ENCODE measurements at places on chromosomes 6 and 20.

- DNase-seq, result peak; percentile 11
Measured at GRCh38 chr6:166615059-166615770, 11.8 kb downstream of the RPS6KA2 start.

DNA sequence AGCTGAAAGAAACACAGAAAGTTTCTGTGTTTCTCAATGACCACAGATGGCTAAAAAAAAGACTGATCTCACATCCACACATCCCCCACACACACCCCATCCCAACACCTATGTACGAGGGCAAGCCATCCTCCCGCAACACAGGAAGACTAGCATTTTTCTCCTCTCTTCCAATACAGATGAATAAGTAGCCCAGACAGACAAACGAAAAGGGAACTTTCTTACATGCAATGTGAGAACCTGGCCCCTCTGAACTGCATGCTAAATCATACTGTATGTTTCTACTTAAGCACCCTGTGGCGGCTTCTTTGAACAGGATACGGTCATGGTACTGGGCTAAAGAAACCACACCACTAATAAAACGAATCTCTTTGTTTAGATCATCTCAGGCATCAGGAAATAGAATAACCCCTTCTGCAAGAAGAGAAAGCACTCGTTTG, 116.2 kb downstream of the GMDS start:
- no peak for DNase-seq

GRCh38 chr6:85321906-85322305, 128.0 kb upstream of the NT5E start:
- peak; percentile 70 for DNase-seq

DNA sequence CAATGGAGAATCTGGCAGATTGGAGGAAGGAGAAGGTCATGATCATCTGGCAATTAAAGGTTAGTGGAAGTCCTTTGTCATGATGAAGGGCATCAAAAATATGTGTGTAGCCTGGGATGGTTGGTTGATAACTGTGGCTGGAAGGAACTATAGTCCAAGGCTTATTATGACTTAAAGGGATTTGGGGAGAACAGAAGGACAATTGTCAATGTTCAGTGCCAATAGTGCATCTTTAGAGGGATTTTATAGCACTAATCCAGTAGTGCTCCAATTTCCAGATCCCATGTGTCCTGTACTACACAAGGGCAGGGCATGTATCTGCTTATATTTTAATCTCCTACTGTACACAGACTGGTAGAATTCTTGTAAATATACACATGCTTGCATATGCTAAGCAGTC, 5.0 kb upstream of the ZBTB24 start:
- DNase-seq, result no peak

DNA sequence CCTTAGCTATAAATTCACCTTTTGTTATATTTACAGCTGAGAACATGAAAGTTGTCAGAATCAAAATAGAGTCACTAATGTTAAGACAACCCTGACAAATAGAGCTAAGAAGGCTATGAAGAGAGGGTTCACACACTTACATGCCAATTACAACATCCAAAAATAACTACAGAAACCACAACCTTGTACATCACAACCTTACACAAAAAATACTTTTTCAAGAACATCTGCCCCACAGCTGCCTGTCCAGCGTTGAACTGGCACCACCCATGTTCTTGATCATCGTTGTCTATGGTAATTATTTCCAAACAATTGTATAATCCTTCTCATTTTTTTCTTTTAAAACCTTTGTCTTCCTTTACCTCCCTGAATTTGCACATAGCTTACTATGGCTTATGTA, 231.2 kb upstream of the FKBP1C start:
- DNase-seq, result no peak

- DNase-seq, result no peak
Measured at GRCh38 chr6:79403086-79403485, 134.1 kb downstream of the LCA5 start.

DNA sequence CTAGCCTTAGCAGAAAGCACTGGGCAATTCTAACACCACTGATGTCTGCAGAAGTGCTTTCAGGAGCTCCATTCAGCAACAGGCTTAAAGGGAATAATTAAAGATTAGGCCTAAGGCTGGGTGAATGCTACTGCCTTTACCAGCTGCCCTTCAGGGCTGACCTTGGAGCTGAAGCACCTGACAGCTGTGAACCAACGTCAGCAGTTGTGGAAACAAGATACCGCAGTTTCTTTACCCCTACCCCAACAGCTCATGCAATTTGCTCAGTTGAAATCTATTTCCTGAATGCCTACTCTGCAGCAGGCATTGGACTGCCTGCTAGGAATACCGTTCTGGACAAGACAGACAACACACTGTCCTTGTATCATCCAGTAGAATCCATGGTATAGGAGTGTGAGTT, 51.5 kb upstream of the ADTRP start:
- DNase-seq, result peak; percentile 38

- no peak for DNase-seq
Measured at GRCh38 chr6:124796464-124796970, 165.7 kb upstream of the RNF217 start.

DNA sequence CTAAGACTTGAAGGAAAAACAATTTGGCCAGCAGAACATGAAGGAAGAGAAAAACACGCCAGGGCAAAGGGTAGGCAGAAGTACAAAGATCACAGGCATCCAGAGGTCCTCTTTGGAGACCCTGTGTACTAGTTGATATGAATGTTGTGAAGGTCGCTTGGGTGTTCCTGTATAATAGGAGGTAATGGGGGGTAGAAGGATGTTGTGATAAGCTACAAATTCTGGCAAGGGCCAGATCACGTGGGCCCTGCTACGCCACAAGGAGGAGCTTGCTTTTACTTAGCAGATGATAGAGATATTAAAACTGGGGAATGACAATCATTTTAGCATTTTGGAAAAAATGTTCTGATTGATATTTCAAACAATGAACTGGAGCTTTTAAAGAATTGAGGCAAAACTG, 878 bp upstream of the HLA-DMA start:
- DNase-seq, result no peak

DNA sequence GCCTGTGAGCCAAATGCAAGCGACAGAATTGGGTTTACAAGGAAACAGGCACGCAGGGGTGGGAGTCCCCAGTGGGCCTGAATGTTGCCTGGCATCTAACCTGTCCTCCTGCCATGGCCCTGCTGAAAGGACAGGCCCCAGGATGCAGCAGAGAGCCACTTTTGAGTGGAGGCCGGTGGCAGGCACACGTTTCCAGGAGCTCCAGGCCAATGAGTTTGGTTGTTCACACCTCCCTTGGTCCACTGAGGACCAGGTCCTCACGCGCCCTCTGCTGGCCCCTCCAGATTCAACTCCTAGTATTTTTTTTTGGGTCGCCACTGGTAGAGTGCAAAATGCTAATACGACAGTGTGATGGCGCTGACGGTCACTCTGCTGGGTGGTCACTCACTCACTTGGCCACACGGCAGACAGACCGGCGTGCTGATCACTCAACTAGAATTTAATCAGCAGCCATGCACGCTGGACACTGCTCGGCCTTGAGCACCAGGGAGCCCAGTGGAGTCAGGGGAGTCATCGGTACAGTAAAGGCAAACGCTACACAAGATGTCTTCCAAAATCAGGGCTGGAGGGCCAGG, 81.7 kb upstream of the NFATC2 start:
- peak; percentile 71 for DNase-seq

DNA sequence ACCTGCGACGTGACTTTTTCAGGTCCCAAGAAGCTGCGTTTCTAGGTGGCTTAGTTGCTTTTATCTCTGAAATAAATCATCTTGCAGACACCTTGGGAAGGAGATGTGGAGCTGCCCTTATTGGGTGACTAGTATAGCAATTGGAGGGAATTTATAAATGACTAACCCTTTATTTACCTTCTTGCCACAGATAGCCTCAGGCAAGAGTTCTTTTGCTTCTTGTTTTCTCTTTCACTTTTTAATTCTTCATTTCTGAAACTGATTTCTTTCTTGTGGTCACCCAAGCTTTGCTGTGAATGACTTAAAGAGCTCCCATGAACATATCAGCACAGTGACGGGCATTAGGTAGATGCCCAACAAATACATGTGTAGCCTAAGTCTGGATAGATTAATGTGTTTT, 3.0 kb downstream of the ADGRF4 start:
- DNase-seq, result no peak

- DNase-seq, result no peak
Measured at GRCh38 chr6:12071064-12071615, 59.0 kb downstream of the HIVEP1 start.

DNA sequence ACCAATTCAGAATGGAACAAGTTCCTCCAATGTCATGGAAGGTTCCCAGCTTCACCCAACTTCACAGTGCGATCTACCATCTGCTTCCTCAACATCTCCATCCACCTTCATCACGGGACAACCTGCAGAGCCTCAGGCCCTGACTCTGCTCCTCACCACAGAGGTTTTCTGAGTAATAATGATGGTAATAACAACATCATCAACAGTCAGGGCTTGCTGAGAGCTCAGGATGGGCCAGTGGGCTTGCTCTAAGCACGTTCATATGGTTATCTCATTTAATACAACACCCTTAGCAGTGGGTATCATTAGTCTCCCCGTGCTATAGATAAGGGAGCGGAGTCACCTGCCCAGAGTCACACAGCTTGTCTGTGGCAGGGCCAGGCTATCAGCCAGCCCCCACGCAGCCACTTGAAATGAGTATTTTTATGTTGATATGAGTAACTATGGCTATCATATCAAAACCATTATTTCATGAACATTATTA, 38.6 kb downstream of the PREX1 start:
- no peak for DNase-seq

DNA sequence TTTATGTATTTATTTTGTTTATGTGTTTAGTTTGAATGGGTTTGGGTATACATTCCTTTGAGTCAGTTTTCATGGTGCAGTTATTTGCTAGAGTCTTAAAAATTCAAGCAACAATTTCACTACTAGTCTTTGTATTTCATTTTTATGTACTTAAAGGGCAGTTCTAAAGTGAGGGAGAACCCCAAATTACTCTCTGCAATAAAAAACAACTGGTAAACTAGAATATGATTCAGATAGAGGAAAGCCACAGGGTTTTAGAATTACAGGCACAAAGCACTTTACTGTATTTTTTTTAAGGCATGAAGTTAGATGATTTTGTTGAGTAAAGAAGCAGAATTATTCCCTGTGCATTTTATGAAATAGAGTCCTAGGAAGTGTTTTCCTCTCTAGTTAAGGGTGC, 183.3 kb downstream of the ARID1B start:
- no peak for DNase-seq

- DNase-seq, result no peak
Measured at GRCh38 chr6:20811109-20811761, 277.0 kb downstream of the CDKAL1 start.

DNA sequence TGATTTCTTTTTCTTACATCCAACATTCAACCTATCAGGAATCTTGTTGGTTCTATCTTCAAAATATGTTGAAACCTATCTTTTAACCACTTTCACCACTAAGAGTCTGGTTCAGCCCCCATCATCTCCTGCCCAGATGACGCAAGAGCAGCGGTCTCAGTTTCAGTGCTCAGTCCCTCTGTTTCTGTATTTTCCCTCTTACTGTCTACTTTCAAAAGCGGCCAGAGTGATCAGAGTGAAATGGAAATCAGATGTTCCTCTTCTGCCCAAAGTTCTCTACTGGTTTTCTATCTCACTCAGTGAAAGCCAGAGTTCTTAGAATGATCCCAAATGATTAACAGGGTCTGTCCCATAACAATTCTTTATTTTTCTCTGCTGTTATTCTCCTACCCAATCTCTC, 147.9 kb upstream of the PDE7B start:
- DNase-seq, result no peak

DNA sequence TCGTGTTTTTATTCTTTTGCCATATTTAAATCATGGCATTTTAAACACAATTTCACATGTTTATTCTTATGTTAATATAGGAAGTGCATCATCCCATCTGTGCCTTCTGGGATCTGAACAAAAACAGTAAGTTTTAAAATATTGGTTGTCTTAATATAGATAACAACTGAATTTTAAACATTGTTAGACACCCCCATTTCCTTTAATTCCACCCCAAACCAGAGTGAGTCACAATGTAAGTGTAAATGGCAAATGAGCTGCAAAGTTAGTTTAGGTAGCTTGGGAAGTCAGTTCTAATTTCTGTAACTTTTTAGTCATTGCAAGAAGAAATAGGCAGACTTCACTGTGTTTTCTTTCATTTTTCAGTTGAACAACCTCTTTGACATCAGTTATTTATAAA, 108.0 kb downstream of the ADGRG6 start:
- no peak for DNase-seq

GRCh38 chr6:11806561-11807317, 28.1 kb upstream of the ADTRP start:
- no peak for DNase-seq

DNA sequence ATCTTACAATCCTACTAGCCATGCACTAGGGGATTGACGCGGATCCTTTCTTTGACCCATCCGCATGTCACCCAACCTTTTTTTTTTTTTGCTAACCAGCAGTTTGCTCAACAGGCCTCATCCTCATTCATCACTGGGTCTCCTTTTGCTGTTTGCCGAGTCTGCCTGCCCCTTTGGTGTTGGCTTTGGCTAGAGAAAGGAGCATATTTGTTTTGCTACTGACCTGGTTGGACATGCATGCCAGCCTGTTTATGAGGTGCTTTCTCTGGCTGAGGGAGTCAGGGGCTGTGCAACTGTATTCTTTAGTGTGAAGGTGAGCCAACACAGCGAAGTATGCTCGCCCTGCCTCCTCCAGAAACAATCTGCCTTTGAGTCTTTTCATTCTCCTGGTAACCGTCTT, 40.2 kb downstream of the E2F3 start:
- DNase-seq, result no peak

DNA sequence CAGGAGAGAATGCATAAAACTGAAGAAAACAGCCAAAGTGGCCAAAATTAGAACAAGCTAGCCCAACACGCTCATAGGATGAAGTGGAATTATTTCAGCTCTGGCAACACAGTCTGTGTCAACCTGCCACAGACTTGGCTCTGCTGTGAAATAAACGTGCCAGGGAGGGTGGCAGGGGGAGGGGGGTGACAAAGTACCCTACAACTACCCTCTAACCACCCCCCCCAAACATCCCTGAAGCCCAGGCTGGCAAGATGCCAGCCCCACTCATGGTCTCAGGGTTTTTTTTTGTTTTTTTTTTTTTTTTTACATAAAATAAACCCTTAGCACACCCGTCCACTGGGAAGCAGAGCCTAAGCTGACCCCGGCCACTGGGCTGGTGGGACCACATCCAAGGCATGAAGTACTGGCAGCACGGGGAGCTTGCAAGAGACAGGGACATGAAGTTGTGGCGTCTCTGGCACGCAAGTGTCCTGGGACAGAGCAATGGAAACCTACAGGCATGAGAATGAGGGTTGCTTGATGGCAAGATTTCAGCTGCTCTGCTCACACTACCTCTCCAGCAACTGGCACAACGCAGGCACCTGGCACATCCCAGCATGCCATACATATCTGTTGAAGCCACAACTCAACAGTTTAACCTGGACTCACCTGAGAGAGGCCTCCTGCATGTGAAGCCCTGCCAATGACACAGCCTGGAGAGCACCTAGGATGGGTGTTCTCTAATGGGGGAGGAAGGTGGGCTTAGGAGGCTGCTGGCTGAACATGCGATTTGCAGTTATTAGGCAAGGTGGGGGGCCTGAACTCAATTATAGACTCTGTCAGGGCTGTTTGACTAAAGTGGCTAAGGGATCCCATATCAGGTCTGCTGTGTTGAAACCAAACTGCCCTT, 76.4 kb downstream of the TRAM2 start:
- DNase-seq, result no peak

- no peak for DNase-seq
Measured at GRCh38 chr6:147106759-147107401, 97.3 kb upstream of the STXBP5 start.

Measured in femur (tissue), 1 donor.